ENCODE measurements at places on chromosomes 3 and 15.
A peak's percentile ranks its signal among the peaks of the same experiment; 100 is the strongest.

DNA sequence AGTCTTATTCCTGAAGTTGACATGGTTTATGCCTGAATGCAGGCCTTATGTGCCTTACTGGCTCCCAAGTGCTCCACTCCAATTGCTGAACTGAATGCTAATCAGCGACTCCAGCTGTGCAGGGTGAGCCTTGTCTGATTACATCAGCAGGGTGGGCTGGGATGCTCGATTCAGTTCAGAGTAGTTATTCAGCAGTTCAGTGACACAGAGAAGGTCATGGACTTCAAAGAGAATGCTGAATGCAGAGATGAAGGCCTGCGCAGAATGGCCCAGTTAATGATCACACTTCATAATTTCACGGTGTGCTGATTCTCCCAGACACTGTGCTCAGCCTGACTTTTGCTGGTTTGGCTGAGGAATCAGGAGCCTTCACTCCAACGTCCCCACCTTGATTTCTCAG, 63.6 kb downstream of the CLDN1 start:
- DNase-seq: no peak

DNA sequence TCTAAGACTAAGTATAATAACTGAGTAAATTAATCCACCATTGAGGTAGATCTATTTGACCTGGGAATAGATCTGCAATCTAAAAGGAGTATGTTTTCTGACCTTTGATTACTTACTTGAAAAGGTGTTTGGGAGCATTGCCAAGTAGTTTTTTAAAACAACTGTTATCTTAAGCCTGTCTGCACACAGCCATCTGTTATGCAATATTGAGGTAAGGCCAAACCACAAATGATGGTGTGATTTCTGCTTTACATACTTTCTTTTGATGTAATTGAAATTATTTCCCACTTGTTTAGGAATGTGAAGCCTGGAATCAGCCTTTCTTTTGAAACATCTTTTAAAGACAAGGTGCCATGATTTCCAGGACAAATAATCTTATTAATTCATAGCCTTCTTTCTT, 274.0 kb downstream of the BBX start:
- DNase-seq: no peak

- DNase-seq: no peak
These were observed 48.9 kb upstream of the POLR2M start for GRCh38 chr15:57657619-57658018.

GRCh38 chr3:124281453-124282316, 289.8 kb upstream of the ROPN1 start:
- peak; percentile 48 for DNase-seq

DNA sequence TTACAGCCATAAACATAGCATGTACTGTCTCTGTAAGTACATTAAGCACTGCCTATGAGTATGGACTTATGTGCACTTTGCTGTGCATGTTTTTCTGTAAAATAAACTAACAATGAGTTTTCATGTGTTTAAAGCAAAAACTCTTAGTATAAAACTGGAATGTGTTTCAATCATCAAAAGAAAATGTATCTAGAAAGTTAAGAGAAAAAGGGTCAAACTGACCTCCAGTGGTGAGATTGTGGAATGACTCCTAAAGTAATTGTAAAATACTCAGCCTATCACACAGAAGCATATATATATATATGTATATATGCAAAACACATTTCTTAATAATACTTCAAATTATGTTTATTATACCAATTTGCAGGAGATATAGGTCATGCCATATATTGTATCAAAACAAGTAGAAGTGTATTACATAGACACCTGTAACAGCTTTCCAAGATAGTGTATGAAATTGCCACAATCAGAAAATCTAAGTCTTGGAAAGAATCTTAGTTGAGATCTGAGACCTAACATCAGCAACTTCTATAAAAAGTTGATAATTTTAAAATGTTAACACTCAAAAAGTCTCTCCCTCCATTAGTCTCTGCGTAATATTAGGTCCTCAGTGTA, 199.6 kb downstream of the FMN1 start:
- peak; percentile 63 for DNase-seq

DNA sequence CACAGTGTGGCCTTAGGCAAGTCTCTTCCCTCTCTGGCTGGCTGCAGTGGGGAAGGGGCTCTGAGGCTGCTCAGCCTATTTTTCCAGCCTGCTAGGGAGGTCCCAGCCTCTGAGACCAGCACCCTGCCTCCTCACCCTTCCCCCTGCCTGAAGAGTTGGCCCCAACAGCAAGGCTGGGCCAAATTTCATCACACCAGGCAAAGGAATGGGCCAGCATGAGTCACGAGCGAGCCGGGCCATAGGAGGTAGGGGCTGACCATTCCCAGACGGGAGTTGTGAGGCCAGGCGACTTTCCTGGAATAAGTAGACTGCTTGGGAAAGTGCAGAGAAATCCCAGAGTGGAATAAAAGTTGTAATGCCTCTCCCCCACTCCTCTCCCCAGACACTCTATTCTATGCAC, 5.7 kb upstream of the FBLN2 start:
- peak; percentile 77 for DNase-seq

DNA sequence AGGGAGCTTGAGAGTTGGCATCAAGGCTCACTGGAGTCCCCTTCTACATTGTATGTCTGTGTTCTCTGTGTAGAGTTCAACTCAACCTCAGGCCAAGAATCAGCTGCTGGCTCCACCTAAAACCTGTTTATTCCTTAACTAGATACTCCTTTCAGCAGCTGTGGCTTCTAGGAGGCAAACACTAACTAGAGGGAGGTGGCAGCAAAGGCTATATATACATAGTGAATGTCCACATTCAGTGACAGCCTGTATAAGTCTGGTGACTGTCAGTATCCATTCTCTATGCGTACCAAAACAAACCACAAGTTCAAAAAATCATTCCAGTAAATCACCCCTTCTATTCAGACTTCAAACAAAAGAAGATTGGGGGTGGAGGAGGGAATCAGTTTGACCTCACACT, 184.3 kb downstream of the CDIN1 start:
- DNase-seq: no peak

Data from HFFc6 (cell line).